Calu3 (cell line): ENCODE measurements at places on chromosomes 12 and 14. TPM values are rescaled to one million over a fixed set of nuclear protein-coding genes. Genes with fewer than 3 reads are reported as not detected.

GRCh38 chr14:24794644-24795305 lies 160.8 kb upstream of the GZMB start:
- no peak overlapping the region for H3K27ac ChIP-seq
- H3K36me3 ChIP-seq, result no peaks in the 10 kb centered on the region
- no peak overlapping the region for H3K4me3 ChIP-seq
- no peaks in the 10 kb centered on the region for H3K4me1 ChIP-seq
- DNase-seq, result no peak

DNA sequence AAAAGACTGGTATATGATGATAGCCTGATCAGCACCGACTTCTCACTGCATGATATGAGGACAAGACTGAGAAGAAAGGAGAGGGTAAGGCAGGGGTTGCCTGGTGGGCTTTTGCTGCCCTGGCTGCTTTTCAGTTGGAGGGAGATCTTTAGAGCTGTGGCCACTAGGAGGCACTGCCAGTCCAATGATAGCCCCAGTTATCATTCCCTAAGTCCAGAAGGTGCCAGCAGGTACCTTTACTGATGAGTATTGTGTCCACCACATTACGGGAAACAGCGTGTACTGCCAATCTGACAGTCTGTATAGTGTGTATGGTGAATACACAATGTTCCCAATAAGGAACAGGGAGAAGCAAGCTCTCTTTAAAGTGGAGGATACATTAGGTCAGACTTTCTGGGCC lies 55.8 kb upstream of the CCDC175 start:
- peaks cover 60% of the 10 kb centered on the region for H3K27me3 ChIP-seq
- H3K27ac ChIP-seq, result no peak overlapping the region
- H3K4me3 ChIP-seq, result no peak overlapping the region
- no peaks in the 10 kb centered on the region for H3K4me1 ChIP-seq

DNA sequence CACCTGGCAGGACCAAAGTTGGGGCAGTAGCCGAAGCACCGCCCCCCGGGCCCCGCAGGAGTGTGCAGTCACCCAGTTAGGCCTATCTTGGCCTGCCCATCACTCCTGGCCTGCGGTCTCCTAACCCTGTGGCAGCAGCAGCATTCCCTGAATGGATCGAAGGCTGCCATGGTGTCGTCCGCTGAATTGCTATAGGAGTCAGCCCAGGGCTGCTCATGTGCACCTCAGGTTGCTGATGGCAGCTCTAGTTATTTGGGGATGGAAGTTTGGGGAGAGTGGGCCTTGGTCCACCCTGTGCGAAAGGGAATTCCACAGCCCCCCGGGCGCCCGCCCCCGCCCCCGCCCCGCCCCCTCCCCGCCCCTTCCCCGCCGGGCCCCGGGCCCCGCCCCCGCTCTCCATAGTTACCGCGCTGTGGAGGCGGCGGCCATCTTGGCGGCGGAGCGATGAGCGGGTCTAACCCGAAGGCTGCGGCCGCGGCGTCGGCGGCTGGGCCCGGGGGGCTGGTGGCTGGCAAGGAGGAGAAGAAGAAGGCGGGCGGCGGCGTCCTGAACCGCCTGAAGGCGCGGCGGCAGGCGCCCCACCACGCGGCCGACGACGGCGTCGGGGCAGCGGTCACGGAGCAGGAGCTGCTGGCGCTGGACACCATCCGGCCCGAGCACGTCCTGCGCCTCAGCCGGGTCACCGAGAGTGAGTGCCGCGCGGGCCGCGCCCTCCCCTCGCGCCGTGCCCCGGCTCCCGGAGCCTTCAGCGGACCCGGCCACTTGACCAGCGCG lies at the start of gene UNC119B:
Gene UNC119B (plus strand): TSS at position 428 of the 774 bp plus-strand sequence. CDS start 17 bp downstream, at position 445.
- H3K27me3 ChIP-seq, result no peaks in the 10 kb centered on the region
- peak within 1 kb of the TSS; percentile 85 for H3K27ac ChIP-seq
- peaks cover 47% of the 10 kb centered on the region for H3K36me3 ChIP-seq
- H3K4me1 ChIP-seq, result peaks cover 35% of the 10 kb centered on the region
- H3K4me3 ChIP-seq, result peak within 1 kb of the TSS; percentile 94

DNA sequence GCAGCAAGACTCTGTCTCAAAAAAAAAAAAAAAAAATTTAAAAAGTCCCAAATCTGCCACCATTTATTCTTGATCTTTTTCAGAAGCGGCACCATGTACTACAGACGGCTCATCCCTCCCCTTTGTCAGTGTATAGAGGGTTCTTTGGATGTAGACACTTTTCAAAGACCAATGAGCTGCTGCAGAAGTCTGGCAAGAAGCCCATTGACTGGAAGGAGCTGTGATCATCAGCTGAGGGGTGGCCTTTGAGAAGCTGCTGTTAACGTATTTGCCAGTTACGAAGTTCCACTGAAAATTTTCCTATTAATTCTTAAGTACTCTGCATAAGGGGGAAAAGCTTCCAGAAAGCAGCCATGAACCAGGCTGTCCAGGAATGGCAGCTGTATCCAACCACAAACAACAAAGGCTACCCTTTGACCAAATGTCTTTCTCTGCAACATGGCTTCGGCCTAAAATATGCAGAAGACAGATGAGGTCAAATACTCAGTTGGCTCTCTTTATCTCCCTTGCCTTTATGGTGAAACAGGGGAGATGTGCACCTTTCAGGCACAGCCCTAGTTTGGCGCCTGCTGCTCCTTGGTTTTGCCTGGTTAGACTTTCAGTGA lies 6.5 kb upstream of the ACACB start:
- no peak overlapping the region for H3K4me3 ChIP-seq
- peak overlapping the region; percentile 13 for H3K27ac ChIP-seq
- no peaks in the 10 kb centered on the region for H3K27me3 ChIP-seq
- peaks cover 27% of the 10 kb centered on the region for H3K36me3 ChIP-seq
- H3K4me1 ChIP-seq, result peaks cover 9% of the 10 kb centered on the region
- no peak for DNase-seq

DNA sequence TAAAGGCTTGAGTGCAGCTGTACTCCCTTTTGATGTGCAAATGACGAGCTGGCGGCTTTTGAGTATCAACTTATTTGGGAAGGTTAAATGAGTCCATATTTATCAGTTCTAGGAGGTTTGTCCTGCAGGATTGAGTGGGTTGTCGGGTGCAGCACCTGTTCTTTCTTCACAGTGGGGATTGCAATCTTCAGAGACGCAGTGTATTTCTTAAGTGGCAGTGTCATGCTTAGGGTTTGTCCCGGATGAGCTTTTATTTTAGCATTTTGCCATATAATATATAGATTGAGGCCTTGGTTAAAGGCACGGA lies 1.2 kb downstream of the FUT8 start:
- H3K36me3 ChIP-seq, result peaks cover 36% of the 10 kb centered on the region
- H3K4me1 ChIP-seq, result peaks cover 8% of the 10 kb centered on the region
- no peak for DNase-seq
- H3K27ac ChIP-seq, result peak overlapping the region; percentile 78

GRCh38 chr14:90574188-90575131 lies 177.6 kb downstream of the CALM1 start:
- H3K27ac ChIP-seq, result no peak overlapping the region
- H3K4me1 ChIP-seq, result no peaks in the 10 kb centered on the region
- H3K36me3 ChIP-seq, result no peaks in the 10 kb centered on the region
- DNase-seq, result no peak
- no peaks in the 10 kb centered on the region for H3K27me3 ChIP-seq

DNA sequence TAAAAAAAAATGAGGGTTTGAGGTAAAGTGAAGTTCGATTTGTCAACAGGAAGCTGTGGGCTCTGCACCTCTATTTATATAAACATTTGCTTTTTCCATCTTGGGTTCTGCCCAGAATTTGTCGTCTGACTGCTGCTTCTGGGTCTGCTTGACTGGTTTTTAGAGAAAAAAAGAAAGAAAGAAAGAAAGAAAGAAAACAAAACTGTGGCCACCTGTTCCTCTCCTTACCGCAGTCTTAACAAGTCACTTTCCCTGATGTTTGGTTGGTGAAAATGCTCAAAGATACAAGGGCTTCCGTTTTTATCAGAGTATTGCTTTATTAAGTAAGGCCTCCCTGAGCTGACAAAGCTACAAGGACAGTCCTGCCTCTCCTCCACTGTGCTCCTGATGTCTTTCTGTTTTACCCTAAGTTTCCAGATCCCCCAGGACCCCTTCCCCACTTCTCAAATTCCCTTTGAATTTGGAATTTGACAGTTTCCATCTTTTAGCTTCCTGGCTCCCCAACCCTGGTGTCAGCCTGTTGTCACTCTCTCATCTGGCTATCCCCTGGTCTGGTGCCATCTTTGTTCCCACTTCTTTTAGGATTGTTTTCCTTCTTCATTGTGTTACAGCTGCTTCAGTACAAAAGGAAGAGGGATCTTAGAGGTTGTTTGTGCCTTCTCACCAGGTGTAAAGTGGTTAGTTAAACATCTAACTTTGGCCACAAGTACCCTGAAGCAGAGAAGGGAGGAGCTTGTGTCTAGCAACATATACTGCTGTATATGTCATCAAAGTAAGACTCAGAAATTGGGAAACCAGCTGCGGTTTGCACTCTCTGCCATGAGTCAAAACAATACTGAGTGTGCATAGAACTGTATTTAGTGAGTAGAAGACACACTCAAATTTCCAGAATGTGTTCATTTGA lies 18.0 kb downstream of the MFAP5 start:
- no peak overlapping the region for H3K4me3 ChIP-seq
- no peaks in the 10 kb centered on the region for H3K36me3 ChIP-seq
- peaks cover 13% of the 10 kb centered on the region for H3K4me1 ChIP-seq
- H3K27me3 ChIP-seq, result peaks cover 9% of the 10 kb centered on the region
- H3K27ac ChIP-seq, result no peak overlapping the region
- no peak for DNase-seq

KIF21A gene
- 26.0 and 28.7 TPM in 2 replicates for total RNA-seq

KRT71 gene
- not detected in 2 replicates for total RNA-seq

DCN gene
- total RNA-seq, result not detected in 2 replicates

ARID2 gene
- total RNA-seq, result 17.5 and 22.9 TPM in 2 replicates
